ENCODE measurements at places on chromosomes 4 and X.

GRCh38 chrX:23482561-23482960 lies 147.9 kb downstream of the PTCHD1 start:
- DNase-seq = no peak

GRCh38 chr4:90415116-90415515 lies 287.9 kb downstream of the CCSER1 start:
- no peak for DNase-seq

DNA sequence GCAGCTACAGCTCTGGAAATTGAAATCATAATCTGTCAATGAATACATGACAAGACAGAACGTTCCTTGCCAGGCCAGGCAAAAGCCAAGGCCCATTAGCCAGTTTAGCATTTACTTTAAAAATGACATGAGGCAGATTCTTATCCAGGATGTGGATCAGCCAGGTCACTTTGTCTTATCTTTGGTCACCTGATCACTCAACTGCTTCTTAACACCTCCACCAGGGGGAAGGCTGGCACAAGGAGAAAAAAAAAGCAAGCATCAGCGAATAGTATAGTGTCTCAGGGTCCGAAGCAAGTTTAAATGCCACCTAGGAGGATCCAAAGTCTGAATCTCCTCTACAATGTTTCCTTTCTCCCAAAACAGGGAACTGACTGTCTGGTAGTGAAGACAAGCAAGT lies 18.8 kb downstream of the ATP1B4 start:
- DNase-seq = no peak

DNA sequence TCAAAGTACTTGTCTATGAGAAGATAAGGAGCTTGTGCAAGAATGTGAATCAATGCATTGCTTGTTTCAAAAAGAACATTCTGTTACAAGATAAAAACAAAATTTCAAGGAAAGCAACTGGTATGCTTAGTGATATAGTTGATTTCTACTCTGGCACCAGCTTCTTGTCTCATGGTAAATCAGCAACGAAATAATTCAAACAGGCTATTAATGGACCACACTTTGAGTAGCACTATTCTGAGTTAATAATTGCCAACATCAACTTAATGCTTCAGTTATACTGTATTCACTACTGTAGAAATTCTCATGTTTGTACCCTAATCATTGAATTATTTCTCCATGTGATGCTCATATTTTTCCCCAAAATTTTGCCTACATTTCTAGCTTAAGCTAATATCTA lies 252.6 kb downstream of the NDST4 start:
- DNase-seq = no peak

DNA sequence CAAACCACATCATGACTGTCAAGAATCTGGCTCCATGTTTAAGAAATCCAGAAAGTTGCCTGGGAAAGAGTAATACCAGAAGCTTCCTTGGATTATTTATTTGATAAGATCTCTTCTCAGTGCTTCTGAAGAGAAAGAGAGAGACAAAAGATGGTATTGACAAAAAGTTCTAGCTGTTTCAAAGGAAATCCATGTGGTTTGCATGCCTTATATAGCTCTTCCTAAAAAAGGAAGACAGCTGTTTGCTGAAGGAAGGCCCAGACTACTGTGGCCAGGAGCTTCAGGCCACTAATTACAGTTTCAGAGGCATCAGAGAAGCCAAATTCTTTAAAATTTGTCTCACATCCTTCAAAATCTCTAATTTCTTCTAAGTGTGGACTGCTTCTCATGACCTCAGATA lies 565.2 kb upstream of the SLIT2 start:
- no peak for DNase-seq

DNA sequence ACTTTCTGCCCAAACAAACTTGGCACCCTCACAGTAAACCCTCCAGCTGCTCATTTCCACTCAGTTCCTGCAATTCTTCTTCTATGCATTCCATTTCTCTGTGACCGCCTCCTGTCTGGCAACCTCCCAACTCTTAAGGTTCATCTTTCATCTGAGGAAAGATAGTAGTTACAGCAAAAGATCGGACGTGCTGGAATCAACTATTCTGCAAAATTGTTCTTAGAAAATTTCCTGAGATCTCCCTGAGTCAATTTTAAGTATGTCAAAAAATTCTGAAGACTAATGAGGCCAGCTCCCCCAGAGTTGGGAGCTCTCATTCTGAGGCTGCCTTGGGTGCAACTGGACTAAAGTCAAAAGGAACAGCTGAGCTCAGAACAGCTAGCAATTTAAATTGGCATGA lies 1026.0 kb downstream of the ADGRL3 start:
- no peak for DNase-seq

DNA sequence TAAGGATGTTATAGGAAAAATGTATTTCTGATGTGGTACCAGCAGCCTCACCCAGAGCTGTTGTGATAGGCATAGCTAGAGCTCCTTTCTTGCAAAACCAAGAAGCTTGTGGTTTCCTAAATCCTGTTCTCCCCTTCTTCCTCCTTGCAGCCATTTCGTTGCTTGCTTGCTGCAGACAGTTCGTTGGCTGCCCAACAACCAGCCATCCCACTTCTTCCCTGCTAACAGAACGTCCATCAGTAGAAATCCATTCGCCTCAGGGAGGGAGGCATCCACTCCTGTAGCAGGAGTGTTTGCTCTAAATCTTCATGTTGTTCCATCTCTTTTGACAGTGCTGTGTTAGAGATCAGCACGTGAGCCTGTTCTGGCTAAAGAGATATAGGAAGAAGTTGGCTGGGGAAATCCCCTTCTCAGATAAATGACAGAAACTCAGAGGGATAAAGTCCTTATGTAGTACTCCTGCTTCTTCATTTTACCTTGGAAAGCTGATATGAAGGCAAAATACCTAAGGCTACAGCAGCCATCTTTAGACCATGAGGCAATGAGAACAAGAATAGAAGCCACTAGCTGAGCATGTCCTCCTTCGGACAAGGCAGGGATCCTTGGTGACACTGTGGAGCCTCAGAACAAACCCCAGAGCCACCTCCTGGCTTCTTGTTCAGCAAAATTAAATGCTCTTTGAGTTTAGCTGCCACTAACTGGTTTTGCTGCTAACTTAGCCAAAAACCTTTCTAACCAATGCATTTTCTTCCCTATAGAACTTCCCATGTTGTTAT lies 68.4 kb upstream of the RELL1 start:
- DNase-seq = no peak

GRCh38 chr4:139622901-139623381 lies 42.7 kb upstream of the MGST2 start:
- no peak for DNase-seq

GRCh38 chr4:37623125-37623524 lies 63.1 kb downstream of the RELL1 start:
- DNase-seq = no peak

DNA sequence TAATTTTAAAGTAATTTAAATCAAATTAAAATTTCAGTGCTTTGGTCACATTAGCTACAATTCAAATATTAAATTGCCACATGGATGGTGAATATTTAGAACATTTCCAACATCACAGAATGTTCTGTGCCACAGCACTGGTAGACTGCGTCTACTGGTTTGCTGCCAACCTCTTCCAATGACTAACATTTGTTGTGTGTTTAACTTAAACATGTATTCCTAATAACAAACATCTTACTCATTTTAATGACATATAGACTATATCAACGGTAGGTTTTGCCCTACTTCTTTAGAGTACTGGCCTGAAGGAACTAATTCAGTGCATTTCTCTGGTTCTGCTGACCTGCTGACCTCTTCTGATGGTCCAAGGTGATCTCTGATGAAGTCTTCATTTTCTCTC lies 157.6 kb downstream of the DCK start:
- no peak for DNase-seq

DNA sequence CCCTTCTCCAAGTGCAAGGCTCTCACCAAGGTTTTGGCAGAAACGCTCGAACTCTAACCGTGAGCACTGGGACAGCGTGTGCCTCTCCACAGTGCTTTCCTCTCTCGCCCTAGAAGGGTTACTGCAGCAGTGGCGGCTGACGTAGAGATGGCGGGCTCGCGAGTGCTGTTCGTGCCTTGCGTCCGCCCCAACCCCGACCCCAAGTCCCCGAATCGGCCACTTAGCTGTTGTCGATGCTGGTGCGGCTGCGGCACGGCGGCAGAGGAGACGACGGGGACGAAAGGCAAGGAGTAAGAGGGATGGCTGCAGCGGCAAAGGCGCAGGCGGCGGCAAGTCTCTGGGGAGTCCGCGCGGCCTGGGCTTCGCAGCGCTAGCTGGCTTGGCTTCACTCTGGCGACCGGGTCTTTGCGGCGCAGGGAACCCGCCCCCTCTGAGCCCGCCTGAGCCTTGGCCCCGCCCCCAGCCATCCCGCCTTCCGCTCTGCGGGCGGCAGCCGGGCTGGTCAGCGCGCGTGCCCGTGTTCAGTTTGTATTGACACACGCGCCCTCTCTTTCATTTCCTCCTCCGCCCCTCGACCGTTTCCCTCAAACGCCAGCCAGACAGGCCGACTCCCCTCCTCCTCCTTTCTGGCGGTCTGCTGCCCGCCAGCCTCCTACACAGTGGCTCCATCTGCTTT lies at the start of gene SPIN4:
Gene SPIN4, minus strand, starts transcription at position 392 of the 676 bp plus-strand sequence. CDS start 513 bp downstream, outside the sequence.
- peak; percentile 42 for DNase-seq

DNA sequence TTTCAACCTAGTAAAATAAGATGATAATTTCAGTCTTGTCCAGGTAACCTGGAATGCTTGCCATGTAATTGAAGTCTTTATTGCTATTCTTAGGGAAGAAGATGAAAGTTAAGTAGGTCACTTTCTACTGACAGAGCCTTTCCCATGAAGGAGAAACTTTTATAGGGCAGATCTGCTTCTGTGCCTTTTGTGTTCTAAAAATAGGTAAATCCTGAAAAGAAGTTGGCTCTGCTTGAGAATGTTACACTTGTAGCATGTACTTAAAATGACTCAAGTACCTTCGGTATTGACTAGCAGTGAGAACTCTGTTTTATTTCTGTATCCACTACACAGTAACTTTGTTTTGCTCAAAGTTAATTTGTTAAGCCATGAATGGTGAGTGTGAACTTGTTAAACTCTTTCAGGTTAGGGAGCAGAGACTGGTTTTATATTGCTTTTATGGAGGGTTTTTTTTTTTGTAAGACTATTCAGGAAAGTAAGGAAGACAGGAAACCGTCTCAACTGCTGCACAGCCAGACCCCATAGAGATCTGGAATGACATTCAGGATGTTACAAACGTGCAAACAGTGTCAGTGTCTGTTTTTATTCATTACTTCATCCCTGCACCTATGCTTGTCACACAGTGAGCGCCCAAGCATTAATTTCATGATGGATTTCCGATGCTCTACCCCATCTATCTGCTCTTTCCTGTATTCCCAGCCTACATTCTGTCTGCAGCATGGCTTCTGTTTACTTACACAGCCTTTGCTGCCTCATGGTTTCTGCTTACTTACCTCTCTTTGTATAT lies 53.0 kb downstream of the SEPTIN11 start:
- DNase-seq = no peak

- no peak for DNase-seq
Measured at GRCh38 chrX:50700921-50701320, 113.1 kb downstream of the SHROOM4 start.

- no peak for DNase-seq
Measured at GRCh38 chr4:88148560-88148959, 9.9 kb downstream of the ABCG2 start.

DNA sequence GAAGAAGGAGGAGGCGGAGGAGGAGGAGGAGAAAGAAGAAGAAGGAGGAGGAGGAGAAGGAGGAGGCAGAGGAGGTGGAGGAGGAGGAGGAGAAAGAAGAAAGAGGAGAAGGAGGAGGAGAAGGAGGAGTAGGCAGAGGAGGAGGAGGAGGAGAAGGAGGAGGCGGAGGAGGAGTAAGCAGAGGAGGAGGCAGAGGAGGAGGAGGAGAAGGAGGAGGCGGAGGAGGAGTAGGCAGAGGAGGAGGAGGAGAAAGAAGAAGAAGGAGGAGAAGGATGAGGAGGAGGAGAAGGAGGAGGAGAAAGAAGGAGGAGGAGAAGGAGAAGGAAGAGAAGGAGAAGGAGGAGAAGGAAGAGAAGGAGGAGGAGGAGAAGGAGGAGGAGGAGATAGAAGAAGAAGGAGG lies 19.9 kb downstream of the MRFAP1 start:
- no peak for DNase-seq

- no peak for DNase-seq
Measured at GRCh38 chrX:5549512-5549911, 679.2 kb downstream of the NLGN4X start.

DNA sequence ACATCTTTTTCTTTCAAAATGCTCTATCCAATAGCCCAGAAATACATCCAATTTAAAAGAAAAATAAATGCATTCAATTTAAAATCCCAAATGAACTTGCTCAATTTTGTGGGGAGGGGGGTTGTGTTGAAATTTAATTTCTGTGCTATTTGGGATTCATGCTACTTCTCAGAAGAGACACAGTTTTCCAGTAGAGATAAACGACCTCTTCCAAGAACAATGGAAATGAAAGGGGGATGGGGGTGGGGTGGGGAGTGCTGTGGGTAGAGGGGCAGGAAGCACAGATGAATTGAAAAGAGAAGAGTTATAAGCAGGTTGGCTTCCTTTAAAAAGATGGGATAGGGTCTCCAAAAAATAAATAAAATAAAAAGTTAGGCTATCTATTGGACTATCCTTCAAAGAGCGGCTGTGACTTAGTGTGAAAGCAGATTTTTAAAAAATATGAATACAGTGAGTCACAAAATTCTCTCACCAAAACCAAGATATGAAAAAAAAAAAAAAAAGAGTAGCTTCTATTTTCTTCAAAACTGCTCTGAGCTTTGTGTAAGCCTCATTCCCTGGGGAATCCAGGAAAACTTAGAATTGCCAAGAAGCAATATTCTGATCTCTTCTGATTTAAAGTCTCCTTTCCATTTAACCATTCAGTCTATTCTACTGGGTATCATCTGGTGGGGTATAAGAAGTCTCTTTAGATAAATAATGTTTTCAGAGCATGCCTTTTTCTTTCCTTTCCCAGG lies 324.3 kb downstream of the PTTG2 start:
- no peak for DNase-seq

GRCh38 chrX:103774070-103774642 lies 2.5 kb upstream of the PLP1 start:
- DNase-seq = no peak

DNA sequence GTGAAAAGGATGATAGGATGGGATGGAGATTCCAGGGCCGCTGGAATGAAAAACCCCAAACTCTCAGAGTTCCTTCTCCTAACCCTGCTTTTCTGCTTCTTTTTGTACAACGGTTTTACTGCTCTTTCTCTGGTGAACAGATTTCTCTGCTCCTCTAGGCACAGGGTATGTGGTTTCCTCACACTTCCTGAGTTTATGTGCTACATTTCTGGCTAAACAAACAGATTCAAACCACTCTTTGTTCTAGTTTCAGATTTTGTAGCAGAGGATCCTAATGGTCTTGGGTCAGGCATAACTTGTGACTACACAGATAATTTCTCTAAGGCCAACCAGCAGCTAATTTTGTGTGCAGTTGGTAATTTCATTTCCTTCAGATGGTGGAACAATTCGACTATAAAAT lies 52.6 kb downstream of the OSTC start:
- DNase-seq = no peak

GRCh38 chrX:12919051-12919450 lies 12.6 kb downstream of the TLR8 start:
- no peak for DNase-seq

DNA sequence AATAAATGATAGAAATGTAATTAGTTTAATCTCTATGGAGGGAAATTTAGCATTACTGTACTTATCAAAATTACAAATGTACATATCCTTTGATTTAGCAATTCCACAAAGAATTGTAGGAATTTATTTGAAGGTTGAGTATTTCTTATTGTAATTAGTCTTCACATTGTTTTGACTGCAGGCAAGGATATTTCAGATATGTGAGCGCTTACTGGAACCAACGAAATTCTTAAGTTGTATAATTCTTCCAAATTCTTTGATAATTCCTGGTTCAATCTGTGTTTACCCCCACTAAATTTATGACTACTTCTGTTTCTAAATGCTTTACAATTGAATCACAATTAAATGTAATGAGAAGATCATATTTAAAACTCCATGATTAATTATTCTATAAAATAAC lies 26.9 kb upstream of the WWC2 start:
- no peak for DNase-seq

Data from activated CD4-positive, alpha-beta T cell treated with anti-CD3 and anti-CD28 coated beads, Interleukin-2, amount 50 U/mL, for 4 hours (primary cell).